CD4-positive, alpha-beta T cell treated with Interferon gamma for 1 hour (primary cell): ENCODE measurements at places on chromosomes 4 and X.

GRCh38 chr4:67430989-67431388 lies 114.3 kb downstream of the CENPC start:
- DNase-seq: no peak

DNA sequence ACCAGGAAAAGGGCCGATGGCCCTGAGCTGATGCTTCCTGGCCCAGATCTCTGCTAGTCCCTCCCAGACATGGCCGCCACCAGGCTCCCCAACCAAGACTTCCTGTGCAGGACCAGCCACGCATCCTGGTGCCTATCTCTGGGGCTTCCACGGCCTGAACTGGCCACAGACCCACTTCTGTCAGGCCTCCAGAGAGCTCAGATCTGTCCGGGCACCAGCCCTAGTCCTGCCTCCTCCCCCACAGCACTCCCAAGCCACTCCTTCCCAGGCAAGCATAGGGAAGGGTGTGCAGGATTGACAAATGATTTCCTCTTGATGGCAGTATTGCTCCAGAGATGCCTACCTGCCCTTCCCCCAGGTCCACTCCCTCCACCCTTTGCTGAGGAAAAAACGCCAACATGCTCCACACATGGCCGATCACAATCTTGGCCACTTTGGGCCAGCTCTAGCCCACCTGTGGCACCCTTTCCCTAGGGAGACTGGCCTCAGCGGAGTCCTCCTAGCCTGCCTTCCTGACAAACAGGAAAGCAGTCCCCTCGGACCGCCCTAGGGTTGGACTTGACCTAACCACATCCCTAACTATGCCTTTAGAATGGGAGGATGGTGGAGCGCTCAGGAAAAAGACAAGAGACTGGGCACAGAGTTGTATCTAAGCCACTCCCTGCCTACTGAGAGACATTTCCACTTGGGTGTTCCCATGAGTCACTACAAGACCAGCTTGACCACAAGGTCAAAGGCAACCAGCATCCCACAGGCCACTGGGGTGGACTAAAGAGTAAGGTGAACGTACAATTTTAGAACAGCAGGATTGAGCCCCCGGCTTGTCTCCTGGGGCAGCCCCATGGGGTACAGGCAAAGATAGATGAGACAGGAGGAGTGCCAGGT lies 277.5 kb upstream of the AGTR2 start:
- DNase-seq: peak; percentile 50

DNA sequence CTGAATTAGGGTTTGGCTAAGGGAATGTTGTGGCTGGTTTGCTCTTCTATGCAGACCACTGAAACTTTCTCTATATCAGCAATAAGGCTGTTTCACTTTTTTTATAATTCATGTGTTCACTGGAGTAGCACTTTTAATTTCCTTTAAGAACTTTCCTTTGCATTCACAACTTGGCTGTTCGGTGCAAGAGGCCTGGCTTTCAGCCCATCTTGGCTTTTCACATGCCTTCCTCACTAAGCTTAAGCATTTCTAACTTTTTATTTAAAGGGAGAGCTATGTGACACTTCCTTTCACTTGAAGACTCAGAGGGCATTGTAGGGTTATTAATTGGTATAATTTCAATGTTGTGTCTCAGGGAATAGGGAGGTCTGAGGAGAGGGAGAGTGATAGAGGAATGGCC lies 142.3 kb downstream of the SHROOM4 start:
- DNase-seq: no peak

- DNase-seq: no peak
Measured at GRCh38 chr4:87077914-87078585, 142.4 kb downstream of the KLHL8 start.

DNA sequence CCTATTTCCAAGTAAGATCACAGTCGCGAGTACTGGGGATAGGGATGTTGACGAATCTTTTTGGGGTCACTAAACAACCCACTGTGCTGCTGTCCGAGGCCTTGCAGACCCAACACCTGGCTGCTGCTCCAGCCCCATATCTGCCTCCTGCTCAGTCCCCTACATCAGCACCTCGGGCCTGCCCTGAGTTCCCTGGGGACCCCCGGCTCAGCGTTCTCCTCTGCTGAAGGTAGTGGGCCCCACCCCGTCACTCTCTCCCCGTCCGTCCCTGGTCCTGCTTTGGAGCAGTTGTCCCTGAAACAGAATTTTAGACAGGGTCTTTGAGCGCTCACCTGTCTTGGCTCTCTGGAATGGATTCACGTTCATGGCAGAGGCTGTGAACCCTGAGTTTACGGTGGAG lies 202.4 kb upstream of the PSAPL1 start:
- DNase-seq: no peak

GRCh38 chrX:13381514-13381913 lies 61.7 kb upstream of the ATXN3L start:
- DNase-seq: no peak

- no peak for DNase-seq
Measured at GRCh38 chr4:10762561-10762960, 78.0 kb upstream of the CLNK start.

DNA sequence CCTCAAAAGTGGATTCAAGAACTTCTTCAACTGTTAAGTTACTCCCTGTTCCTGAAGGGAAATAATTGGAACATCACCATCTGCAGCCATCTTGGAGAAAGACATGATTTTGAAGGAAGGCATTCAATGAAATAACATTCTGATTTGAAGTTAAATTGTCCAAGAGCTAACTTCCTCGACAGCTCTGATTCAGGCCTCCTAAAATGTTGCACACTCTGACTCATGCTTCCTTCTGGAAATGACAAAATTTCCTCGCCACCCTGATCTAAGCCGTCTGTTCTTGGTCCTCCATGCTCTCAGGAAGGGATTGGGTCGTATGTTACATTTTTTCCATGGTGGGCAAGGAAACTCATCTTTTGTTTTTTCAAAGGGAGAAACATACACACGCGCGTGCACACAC lies 496.9 kb upstream of the DIPK2B start:
- no peak for DNase-seq

GRCh38 chr4:159051245-159052071 lies 51.4 kb upstream of the RAPGEF2 start:
- DNase-seq: no peak

DNA sequence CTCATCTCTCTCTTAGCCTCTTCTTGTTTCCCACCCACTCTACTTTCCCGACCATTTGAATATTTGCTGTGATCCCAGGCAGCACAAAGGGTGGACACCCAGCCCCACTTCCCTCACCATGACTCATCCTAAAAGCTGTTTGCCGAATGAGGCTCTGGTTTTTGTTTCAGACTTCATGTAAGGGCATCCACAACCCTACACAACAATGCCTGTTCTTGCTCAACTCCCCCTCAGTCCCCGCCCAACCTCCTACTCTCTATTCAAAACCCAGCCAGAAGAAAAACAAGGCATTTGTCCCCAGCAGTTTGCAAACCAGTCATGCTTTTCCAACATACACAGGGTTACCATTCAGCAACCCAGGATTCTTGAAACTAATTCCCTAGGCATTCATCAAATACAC lies 516.5 kb upstream of the CNKSR2 start:
- no peak for DNase-seq

GRCh38 chr4:13525606-13526281 lies 18.6 kb downstream of the NKX3-2 start:
- no peak for DNase-seq

DNA sequence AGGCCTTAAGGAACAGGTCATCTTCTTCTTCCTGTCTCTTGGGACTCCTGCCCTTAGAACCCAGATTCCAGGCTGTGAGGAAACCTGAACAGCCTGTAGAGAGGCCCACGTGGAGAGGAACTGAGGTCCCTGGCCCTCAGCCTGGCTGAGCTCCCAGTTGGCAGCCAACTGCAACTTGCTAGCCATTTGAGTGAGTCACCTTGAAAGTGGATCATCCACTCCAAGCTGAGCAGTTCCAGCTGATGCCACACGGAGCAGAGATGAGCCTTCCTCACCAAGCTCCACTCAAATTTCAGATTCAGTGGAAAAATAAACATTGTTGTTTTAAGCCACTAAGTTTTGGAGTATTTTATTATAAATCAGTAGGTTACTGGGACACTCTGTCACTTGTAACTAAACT lies 392.5 kb downstream of the BCOR start:
- DNase-seq: no peak

DNA sequence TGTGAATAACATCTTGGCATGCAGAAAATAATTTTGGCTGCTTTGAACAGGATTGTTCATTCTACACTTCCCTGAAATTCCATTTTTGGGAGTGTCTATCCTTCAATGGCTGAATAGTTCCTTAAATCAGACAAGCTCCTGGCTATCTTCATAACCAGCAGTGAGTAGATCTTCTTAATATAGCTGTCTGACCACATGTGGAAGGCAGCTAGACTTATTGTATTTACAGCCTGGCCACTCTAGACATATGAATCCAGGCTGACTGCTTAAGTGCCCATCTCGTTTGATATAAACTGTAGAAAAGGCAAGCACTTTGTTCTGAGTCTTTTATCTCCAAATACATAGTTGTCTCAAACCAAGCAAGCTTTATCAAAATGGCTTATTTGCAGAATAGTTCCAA lies 40.0 kb downstream of the PWWP3B start:
- no peak for DNase-seq

DNA sequence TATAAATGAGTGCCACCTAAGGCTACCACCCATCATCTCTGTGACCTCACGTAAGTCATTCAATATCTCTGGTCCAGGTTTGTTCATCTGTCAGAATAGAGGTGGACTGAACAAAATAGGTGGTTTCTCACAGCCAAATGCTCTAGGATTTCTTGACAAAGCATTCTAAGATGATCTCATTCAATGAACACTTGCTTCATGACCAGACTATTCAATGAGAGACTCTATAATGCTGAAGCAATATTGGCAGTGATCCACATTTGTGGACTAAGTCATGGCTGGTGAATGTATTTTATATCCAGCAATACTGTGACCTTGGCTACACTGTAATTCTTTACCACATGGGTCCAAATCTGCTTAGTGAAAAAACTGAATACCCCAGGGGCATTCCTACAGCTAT lies 37.9 kb downstream of the LDB2 start:
- DNase-seq: no peak

DNA sequence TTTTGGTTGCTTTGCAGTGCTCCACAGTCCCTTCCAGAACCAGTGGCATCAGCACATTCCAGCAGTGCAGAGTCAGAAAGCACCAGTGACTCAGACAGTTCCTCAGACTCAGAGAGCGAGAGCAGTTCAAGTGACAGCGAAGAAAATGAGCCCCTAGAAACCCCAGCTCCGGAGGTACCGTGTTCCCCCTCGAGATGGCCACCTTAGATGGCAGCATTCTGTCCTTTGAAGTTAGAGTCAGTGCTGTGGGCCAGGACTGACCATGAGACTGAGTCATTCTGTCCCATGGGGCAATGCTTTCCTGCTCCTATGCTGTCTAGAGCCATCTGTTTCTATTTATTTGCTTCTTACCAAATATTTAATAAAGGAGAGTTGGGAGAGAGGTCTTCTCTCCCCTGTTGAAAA lies 112.3 kb downstream of the KLHL8 start:
- DNase-seq: no peak

DNA sequence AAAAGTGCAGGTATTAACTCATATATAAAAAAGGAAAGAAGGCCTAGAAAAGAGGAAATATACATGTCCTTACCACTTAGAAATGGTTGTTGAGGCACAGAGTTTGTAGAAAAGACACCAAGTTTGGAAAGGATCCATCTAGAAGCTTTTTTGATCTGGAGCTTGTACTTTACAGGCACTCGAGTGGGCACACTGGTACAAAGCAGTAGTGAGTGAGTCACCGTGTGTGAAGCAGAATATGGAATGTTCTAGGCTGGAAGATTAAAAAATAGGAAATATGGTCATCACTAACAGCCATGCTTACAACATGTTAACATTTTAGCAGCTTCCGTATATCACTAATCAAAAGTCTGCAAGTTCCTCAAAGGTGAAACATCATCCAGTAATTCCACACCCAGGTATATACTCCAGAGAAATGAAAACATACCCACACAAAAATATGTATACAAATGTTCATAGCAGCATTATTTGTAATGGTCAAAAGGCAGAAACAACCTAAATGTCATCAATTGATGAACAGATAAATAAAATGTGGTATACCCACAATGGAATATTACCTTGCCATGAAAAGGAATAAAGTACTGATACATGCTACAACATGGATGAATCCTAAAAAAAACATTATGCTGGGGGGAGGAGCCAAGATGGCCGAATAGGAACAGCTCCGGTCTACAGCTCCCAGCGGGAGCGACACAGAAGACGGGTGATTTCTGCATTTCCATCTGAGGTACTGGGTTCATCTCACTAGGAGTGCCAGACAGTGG lies 69.5 kb downstream of the FRYL start:
- no peak for DNase-seq

- DNase-seq: no peak
Measured at GRCh38 chr4:54225598-54226403, 3.3 kb upstream of the PDGFRA start.

- DNase-seq: no peak
Measured at GRCh38 chr4:17029964-17030363, 131.5 kb upstream of the LDB2 start.

- DNase-seq: no peak
Measured at GRCh38 chrX:123846577-123847038, 13.2 kb upstream of the XIAP start.

- no peak for DNase-seq
Measured at GRCh38 chrX:19677121-19677520, 161.8 kb upstream of the MAP3K15 start.

DNA sequence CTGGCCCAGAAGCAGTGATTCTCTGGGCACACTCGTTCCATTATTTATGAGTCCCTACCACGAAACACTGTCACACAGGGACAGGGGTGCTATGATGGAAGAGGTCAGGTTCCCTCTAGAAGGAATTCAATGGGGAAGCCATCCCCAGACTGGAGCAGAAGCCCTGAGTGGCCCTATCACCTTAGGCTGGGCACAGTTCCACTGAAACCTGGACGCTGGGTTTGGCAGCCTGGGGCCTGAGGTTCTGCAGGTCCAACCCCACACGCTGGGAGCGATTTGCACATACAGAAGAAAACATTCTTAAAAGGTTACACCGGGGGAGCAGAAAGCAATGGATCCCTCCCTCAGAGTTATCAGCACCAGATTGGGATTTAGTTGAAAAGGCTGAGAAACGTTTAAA lies 63.3 kb downstream of the PHKA2 start:
- DNase-seq: no peak

- DNase-seq: no peak
Measured at GRCh38 chrX:100373673-100374072, 36.4 kb downstream of the PCDH19 start.

DNA sequence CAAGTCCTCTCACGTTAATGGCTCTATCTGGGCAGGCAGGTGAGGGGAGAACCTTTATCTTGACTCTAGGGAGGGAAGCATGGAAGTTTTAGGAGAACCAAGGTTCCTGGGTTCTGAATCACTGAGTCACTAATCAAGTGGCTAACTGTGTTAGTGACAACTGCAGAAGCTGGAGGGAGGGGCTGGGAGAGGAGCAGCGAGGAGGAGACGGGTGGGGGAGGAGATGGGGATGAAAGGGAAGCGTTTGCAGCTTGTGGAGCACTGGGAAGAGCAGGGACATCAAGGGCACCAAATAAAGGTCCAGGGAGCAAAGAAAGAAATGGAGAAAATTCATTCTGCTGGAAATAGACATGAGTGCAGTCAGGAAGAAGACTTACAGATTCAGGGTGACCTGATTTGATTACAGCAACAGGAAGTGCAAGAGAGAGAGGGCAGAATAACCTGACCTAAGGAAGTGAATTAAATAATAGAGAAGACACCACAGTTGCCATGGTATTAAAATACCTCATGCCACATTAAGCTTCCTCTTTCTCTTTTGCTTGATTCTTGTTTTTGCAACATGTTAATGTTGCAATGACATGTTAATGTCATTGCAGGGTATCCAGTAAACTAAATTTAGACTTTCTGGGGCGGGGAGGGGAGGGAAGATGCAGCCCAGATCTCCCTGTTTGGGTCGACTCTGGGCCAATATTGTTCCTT lies 4.5 kb upstream of the SETD7 start:
- peak; percentile 44 for DNase-seq
